Activated CD8-positive, alpha-beta memory T cell treated with anti-CD3 and anti-CD28 coated beads for 48 hours (primary cell): ENCODE measurements at places on chromosomes 7 and 10.

DNA sequence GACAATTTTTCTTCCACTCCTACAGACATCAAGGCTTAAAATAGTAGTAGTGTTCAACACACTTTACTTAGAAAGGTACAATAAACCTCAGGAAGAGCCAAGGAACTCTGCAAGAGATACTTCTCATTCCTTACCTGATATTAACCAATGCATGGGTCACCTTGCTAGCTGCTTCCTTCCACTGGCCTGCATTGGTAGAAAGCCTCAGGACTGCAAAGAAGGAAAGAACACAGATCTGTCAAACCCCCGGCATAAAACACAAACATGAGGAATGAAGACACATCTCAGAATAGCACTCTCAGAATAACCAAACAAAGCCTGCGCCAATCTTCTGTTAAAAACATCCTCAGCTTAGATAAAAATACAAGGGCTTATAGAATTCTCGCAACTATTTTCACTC is 96.1 kb upstream of the KCNIP2 start:
- DNase-seq, result no peak

- DNase-seq, result no peak
These were observed 22.6 kb upstream of the CREB5 start for GRCh38 chr7:28389504-28390395.

- DNase-seq, result no peak
These were observed 466.1 kb upstream of the NRP1 start for GRCh38 chr10:33800545-33800944.

DNA sequence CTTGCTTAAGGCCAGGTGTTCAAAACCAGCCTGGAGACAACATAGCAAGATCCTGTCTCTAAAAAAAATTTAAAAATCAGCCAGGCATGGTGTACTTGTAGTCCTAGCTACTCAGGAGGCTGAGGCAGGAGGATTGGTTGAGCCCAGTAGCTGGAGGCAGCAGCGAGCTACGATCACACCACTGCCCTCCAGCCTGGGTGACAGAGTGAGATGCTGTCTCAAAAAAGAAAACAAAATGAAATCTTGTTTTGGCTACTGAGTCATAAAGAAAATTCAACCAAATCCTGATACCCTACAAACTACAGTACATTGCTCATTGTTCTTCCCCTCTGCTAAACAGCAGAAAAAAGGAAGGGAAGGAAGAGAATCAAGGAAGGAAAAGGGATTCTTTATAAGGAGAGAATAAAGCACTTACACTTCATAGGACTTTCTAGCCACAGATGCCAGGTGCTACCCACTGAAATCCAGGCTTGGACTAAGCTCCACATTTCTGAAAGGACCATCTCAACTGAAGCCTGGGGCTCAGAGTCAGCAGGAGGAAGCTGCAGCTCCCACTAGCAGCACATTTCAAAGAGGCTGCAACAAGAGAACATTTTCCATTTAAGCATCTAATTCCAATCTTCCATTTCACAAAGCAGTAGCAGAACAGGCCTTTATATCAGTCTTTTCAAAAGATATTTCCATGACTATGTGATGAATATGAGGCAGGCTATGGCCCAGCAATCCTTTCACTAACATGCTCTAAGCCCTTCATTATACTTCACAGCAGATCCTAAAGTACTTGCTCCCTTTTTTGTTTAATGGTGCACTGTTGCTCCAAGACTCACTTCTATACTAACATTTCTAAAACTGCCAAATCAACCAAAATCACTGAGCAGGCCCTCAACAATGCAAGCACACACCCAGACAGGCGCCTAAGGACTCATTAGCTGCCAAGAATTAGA is 13.5 kb downstream of the TNPO3 start:
- no peak for DNase-seq

- no peak for DNase-seq
These were observed 246.9 kb downstream of the PTEN start for GRCh38 chr10:88110355-88110754.

DNA sequence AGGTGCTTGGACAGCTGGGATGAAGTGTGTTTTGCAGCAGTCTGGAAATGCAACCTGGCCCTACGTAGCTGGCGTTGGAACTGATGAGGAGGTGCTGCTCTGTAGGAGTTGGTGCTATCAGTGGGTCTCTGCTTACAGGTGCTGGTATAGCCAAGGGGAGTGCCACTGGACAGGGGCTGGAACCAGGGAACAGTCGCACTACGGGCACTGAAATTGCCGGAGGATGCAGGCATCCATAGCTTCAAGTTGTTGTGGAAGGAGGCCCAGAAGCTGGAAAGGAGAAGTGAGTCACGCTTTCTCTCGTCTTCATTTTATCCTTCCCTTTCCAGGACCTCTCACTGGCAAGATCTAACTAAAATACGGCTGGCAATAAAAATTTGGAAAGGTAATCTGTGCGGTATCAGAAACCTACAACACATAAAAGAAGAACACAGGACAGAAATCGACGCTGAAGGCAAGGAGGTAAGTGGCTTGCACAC is 25.8 kb downstream of the MACC1 start:
- no peak for DNase-seq

DNA sequence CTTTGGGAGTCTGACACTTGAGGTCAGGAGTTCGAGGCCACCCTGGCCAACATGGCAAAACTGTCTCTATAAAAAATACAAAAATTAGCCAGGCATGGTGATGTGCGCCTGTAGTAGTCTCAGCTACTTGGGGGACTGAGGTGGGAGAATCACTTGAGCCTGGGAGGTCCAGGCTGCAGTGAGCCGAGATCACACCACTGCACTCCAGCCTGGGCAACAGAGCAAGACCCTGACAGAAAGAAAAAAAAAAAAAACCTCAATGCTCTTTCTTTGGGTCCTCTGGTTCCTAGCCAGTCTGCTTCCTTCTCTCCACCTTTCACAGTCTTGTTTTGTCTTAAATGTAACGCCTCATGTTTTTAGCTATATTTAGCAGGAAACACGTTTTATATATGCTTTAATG is 9.4 kb downstream of the OGDH start:
- no peak for DNase-seq

GRCh38 chr10:116296291-116296721 is 23.3 kb upstream of the GFRA1 start:
- DNase-seq, result no peak

DNA sequence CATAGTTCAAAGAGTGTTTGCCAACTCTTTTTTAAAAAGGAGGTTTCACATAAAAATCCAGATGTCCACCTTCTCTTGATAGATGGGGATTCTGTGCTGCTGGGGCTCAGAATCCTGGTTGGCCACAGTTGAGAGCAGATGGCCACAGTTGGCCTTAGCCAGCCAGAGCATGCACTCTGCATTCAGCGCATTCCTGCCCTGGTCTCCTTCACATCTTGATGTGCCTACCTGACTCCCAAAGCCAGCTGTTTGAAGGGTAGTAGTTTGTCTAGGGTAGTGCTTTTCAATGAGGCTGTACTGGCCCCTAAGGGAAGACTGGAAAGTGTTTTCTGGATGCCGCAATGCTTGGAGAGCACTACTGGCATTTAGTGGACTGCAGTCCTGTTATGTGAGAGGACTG is 208.1 kb upstream of the HDAC9 start:
- DNase-seq, result no peak

DNA sequence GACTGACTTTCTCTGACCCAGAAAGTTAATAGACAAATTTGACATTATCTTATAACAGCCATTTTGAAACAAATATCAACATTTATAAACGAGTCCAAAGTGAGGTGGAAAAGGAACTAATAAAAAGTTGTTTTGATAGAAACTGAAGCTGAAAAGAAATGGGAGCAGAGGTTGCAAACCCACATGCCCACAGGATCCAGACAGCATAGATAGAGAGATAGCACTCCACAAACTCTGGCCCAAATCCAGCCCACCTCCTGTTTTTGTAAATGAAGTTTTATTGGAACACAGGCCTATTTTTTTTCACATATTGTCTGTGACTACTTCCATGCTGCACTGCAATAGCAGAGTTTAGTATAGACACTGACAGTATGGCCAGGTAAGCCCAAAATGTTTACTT is 171.9 kb downstream of the PRKG1 start:
- no peak for DNase-seq

- no peak for DNase-seq
These were observed at the start of gene BMI1 for GRCh38 chr10:22320591-22321155. Gene BMI1, plus strand, starts transcription at chr10:22321099. Its CDS starts 5,351 bp downstream, at chr10:22326450.

- DNase-seq, result no peak
These were observed 39.5 kb downstream of the PDK4 start for GRCh38 chr7:95556777-95557176.

GRCh38 chr7:116583653-116584052 is 58.8 kb downstream of the CAV1 start:
- no peak for DNase-seq

DNA sequence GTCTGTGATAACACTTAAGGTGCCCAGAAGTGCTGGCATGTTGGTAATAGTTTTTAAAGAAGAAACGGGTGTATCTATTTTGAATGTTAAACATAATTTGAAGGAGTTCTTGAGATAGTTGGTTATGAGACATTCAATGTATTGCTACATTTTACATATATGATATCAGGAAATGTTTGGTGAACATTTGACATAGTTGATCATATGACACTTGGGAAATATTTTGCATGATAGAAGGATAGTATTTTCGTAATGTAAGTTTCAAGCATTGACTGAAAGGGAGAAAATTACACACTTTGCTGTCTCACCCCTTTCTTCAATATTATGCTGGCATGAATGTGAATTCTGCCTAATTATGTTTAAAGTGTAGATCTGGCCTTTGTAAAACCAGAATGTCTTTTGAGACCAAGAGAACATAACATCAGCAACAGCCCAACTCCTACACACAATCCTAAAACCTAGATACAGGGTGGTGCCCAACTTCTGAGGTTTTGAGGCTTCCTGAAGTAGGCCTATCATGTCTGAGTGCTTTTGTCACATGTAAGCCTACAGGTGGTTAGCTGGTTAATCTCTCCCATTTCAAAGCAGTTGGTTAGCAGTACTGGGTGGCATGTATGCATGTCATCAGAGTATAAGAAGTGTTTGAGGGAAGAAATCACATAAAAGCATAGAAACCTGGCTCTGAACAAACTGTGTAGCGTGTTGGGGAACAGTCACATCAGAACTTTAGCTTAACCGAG is 2.1 kb downstream of the ADD3 start:
- no peak for DNase-seq

DNA sequence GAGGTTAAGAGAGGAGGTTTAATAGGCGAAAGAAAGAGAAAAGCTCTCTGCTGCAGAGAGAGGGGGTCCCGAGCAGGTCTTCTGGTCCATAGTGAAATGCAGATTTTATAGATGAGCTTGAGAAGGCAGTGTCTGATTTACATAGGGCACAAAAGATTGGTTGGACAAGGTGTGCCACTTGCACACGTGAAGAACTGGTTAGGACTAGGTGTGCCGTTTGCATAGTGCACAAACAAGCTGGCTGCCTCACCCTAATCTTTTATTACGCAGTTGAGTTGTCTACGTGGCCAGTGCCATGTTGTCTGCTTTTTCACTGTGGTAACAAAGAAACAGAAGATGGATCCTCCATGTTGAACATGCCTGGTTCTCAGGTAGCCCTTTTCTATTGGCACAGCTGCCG is 82.6 kb downstream of the AMPH start:
- DNase-seq, result no peak

DNA sequence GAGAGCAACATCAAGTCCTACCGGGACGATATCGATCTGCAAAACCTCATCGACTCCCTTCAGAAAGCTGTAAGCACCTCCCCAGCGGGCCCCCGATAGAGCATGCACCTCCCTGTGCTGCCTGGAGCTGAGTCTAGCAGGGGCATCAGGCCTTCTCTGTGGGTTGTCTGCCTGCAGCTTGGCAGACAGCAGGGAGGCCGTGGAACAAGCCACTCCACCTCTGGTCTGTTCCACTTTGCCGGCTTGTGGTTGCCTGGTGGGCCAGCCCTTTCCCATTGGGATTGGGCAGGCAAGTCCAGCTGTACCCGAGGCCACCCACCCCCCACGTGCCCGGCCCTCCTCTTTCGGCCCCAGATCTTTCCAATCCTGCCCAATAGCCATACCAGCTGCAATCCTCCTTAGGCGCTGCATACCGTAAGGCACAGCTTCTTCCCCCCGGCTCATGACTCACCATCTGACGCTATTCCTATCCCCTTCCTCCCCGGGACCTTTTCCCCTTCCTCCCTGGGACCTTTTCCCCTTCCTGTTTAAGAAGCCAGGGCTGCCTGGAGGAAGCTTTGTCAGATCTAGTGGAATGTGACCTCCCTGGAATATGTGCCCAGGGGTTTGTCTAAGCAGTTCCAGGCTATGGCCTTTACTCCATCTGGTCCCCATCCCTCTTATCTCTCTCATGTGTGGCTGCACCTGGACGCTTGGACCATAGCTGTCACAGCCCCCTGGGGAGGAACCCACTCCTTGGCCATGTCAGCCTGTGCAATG is 28.1 kb upstream of the SH2D4B start:
- DNase-seq, result no peak

- DNase-seq, result no peak
These were observed 400.7 kb upstream of the MKI67 start for GRCh38 chr10:128526791-128527375.

GRCh38 chr10:21953585-21954057 is 49.9 kb downstream of the DNAJC1 start:
- no peak for DNase-seq

GRCh38 chr7:1029637-1030443 is 14.5 kb upstream of the GPR146 start:
- DNase-seq, result no peak

GRCh38 chr7:21497072-21497471 is 45.8 kb upstream of the DNAH11 start:
- no peak for DNase-seq

DNA sequence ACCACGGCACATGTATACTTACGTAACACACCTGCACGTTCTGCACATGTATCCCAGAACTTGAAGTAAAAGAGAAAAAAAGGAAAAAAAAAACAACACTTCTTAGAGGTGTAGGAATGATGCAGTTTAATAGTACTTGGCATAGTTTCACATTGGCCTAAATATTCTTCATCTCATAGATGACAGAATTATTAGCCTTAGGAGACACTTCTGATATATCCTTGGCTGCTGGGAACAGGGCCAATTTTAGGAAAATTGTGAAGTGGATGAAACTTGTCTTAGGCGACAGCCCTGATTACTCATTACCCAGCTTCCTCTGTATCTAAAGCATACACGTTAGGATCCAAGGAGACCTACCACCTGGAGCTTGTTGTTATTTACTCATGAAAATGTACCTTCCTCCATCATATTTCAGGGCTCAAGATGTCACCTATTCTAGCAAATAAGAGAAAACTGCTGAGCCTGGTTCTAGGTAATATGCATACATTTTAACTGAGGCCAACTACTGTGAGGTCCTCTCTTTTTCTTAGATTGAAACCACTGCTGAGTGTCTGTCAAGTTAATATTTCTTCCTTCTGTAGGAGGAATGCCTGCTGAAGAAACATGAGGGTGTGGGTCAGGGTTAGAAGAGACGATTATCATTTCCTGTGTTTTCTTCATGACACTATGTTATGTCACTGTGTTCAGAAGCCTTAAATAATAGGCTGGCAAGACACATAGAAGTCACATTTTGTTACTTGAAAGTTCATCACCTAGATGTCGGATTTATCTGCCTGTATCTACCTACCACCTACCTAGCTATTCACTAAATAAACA is 44.3 kb downstream of the CPED1 start:
- no peak for DNase-seq

GRCh38 chr7:51075681-51076580 is 240.7 kb downstream of the COBL start:
- DNase-seq, result no peak

- no peak for DNase-seq
These were observed 3.4 kb upstream of the RHBDD2 start for GRCh38 chr7:75875113-75876080.

GRCh38 chr7:17946591-17946990 is 6.3 kb upstream of the SNX13 start:
- DNase-seq, result no peak
